HS-5 (cell line): ENCODE measurements at places on chromosomes 3 and 15.

- no peak for DNase-seq
Measured at GRCh38 chr3:32544894-32545293, 25.8 kb downstream of the DYNC1LI1 start.

DNA sequence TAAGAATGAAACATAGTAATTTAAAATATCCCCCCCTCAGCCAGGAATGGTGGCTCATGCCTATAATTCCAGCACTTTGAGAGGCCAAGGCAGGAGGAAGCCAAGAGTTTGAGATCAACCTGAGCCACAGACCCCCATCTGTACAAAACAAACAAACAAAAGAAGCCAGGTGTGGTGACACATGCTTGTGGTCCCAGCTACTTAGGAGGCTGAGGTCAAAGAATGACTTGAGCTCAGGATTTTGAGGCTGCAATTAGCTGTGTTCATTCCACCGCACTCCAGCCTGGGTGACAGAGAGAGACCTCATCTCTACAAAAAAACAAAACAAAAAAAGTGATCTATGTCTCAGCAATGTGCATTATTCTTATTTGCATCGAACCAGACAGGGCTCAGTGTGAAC lies 800.8 kb downstream of the MCTP2 start:
- DNase-seq = no peak

DNA sequence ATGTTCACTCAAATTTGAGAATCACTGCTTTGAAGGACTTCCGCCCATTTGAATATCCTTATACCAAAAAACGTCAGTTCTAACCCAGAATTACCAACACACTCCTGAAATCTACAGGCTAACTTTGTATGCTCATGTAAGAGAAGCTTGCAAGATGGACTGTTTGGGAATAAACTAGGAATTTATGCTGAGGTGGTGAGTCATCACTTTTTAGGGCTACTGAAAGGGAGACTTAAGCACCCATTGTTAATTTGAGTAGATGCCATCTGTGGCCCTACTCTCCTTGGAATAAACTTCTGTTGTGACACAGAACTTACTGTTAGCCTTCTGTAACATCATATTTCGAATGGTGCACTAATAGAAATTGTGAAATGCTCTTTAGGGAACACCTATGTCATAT lies 74.6 kb downstream of the FGF12 start:
- no peak for DNase-seq

DNA sequence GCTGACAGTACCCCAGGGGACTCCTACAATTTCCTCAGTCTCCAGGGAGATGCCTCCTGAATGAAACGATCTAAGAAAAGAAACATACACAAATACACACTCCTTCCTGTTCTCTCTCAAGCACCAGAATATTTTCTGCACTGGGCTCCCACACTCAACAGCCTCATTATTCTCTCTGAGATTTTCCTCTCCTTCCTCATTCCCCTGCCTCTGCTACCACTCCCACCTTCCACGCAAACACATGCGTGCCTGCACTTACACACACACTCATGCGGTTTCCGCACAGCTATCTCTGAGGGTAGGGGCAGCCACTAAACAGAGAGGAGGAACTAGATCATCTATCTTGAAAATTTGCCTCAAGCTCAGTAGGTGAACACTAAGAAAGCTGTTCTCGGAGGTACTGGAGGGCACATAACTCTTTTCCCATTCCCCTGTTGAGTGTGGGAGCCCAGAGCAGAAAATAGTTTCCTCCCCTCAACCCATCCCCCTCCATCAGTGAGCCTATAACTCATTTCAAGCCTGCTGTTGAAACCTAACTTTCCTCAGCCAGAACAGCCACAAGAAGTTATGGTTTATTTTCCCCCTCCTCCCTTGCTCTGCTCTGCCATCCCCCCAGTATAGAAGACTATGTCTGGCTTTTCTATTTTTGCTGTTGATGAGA lies 30.5 kb upstream of the TIPARP start:
- DNase-seq = no peak

DNA sequence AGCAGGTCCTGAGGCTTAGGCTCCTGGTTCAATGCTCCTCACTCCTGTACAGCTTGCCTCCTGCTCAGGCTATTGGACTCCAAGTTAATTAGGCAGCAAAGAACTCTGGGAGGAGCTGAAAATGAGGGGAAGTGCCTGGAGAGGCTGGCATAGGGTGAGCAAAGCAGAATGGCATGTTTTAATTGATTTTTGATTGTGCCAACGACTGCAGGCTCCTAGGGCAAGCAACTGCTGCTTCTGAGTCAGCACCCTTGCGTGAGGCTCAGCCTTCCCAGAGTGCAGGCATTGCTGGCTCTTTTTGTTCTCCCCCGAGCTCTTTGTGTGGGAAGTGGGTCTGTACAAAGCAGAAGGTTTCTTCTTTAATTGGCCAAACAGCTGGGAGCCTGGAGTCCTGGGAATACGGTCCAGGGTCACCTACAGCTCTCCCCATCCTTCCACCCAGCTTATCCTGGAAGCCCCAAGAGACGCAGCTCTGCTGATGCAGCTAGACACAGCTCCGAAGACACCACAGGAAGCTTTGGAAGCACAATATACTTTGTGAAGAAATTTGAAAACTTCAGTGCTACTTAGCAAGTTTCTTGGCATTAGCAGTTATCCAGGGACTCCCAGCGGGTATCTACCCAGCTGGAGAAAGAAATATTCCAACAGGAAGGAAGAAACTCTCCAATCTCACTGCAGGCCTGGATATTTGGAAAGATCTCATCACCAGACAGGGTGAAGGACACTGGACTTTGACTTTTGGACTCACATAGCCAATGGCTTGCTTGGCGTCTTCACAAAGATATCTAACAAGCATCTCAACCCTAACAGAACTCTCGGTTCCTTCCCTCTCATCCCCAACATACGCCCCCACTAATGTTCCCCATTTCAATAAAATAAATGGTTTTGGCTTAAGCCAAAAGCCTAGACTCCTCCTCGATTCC lies 76.8 kb downstream of the BDH1 start:
- no peak for DNase-seq

- DNase-seq = no peak
Measured at GRCh38 chr3:125240496-125240895, 27.9 kb upstream of the SLC12A8 start.

DNA sequence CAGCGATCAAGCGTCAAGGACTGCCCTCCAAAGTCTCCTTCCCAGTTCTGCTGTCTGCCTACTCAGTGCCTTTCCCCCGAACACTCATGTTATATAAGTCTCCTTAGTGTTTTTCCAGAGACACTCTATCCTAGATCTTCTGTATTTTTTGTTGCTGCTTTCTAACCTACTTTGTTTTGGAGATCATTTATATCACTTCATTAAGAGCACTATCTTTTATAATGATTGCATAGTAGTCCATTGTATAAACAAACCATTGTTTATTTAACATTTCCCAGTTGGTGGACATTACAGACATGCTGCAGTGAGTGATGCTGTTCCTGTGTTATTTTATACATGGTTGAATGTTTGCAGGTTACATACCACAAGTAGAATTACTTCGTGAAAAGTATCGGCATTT lies 47.1 kb downstream of the SLC25A26 start:
- no peak for DNase-seq

GRCh38 chr3:55091381-55092225 lies 163.7 kb upstream of the LRTM1 start:
- DNase-seq = peak; percentile 31

- DNase-seq = no peak
Measured at GRCh38 chr3:116896116-116896515, 186.5 kb downstream of the TUSC7 start.

DNA sequence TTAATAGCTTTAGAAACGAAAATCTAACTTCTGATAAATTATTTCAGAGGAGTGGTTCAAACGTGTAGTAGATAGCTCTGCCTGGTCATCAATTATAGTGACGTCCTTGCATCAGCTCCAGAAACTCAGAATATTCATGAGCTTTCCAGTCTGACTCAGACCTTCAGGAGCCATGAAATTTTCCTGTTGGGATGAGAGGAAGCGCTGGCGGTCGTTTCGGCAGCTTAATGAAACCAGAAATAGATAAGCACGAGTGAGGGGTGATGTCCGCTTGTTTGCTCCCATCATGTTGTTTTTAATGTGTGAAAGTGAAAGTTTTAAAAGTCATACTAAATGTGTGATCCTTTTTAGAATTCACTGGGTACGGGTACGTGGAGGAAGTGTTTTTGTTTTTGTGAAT lies 141.1 kb downstream of the PGPEP1L start:
- no peak for DNase-seq

- DNase-seq = no peak
Measured at GRCh38 chr15:73296609-73297353, 72.0 kb downstream of the HCN4 start.

- no peak for DNase-seq
Measured at GRCh38 chr3:129268396-129268795, 10.3 kb upstream of the HMCES start.

DNA sequence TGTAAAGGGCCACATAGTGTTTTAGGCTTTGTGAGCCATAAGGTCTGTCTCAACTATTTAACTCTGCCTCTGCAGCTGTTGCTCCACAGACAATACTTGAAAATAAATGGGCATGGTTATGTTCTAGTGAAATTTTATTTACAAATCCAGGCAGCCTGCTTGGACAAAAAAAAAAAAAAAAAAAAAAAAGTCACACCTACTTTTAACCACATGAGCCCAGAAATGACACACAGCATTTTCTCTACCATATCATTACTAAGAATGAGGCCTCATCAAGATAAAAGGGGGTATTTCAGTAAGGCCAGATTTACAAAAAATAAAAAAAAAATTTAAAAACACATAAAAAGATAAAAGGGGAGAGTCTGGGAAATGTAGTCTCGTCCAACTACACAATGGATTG lies 1.7 kb upstream of the NGLY1 start:
- DNase-seq = no peak
